ENCODE measurements at places on chromosomes 7 and 10.
A peak's percentile ranks its signal among the peaks of the same experiment; 100 is the strongest.

- H3K4me3 ChIP-seq, result no peak overlapping the region
- H3K27me3 ChIP-seq, result no peaks in the 10 kb centered on the region
- DNase-seq, result no peak
- no peak overlapping the region for H3K27ac ChIP-seq
- no peaks in the 10 kb centered on the region for H3K36me3 ChIP-seq
Observed at GRCh38 chr10:111475720-111476119, 398.9 kb downstream of the ADRA2A start.

- H3K36me3 ChIP-seq, result no peaks in the 10 kb centered on the region
- H3K4me1 ChIP-seq, result peaks cover 14% of the 10 kb centered on the region
- peaks cover 5% of the 10 kb centered on the region for H3K27me3 ChIP-seq
- DNase-seq, result no peak
- H3K4me3 ChIP-seq, result peak overlapping the region; percentile 81
- no peak overlapping the region for H3K27ac ChIP-seq
Observed at GRCh38 chr7:87217983-87218653, 1.4 kb downstream of the TMEM243 start.

GRCh38 chr7:158473221-158473620 lies 114.4 kb downstream of the PTPRN2 start:
- no peak for DNase-seq
- no peaks in the 10 kb centered on the region for H3K27me3 ChIP-seq
- no peaks in the 10 kb centered on the region for H3K4me1 ChIP-seq
- no peaks in the 10 kb centered on the region for H3K36me3 ChIP-seq

GRCh38 chr10:104795411-104795810 lies 154.3 kb downstream of the SORCS3 start:
- DNase-seq, result no peak
- no peaks in the 10 kb centered on the region for H3K27me3 ChIP-seq
- no peaks in the 10 kb centered on the region for H3K4me1 ChIP-seq
- no peak overlapping the region for H3K4me3 ChIP-seq
- H3K36me3 ChIP-seq, result no peaks in the 10 kb centered on the region

GRCh38 chr7:27223941-27224575 lies 18.5 kb upstream of the EVX1 start:
- no peaks in the 10 kb centered on the region for H3K4me1 ChIP-seq
- no peak overlapping the region for H3K27ac ChIP-seq
- H3K4me3 ChIP-seq, result no peak overlapping the region
- DNase-seq, result no peak
- peaks cover 3% of the 10 kb centered on the region for H3K27me3 ChIP-seq
- no peaks in the 10 kb centered on the region for H3K36me3 ChIP-seq

- no peak overlapping the region for H3K27ac ChIP-seq
- no peak for DNase-seq
- no peaks in the 10 kb centered on the region for H3K36me3 ChIP-seq
- no peaks in the 10 kb centered on the region for H3K27me3 ChIP-seq
- H3K4me3 ChIP-seq, result no peak overlapping the region
- no peaks in the 10 kb centered on the region for H3K4me1 ChIP-seq
Observed at GRCh38 chr7:154899862-154900261, 103.1 kb downstream of the PAXIP1 start.

DNA sequence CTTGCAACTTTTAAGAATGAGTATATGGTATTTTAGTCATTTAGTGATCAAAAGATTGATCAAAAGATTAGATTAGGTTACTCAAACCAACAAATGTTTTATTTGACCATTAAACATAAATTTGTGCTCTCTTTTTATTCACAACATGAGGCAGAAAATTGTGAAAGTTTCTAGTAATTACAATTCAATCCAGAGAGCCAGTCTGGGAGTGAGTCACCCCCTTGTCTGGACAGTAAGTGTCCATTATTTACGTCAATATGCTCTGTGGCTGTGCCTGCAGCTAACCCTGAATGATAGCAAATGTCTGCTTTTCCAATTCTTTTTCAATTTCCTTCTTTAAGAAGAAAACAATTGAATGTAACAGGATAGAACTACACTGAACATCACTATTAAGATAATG lies 27.9 kb downstream of the GNG11 start:
- H3K27ac ChIP-seq, result no peak overlapping the region
- no peaks in the 10 kb centered on the region for H3K27me3 ChIP-seq
- H3K4me3 ChIP-seq, result no peak overlapping the region
- H3K36me3 ChIP-seq, result no peaks in the 10 kb centered on the region

DNA sequence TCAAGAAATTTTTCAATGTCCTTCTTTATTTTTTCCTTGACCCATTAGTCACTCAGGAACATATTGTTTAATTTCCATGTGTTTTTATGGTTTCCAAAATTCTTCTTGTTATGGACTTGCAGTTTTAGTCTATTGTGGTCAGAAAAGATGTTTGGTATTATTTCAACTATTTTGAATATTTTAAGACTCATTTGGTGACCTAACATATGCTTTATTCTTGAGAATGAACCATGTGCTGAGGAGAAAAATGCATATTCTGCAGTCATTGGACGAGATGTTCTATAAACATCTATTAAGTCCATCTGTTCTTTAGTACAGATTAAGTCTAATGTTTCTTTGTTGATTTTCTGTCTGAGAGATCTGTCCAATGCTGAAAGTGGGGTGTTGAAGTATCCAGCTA lies 42.3 kb upstream of the MDFIC start:
- no peaks in the 10 kb centered on the region for H3K36me3 ChIP-seq
- H3K4me1 ChIP-seq, result no peaks in the 10 kb centered on the region
- no peak overlapping the region for H3K4me3 ChIP-seq
- no peak for DNase-seq
- no peaks in the 10 kb centered on the region for H3K27me3 ChIP-seq
